ENCODE measurements at places on chromosomes 5 and 9.
A peak's percentile ranks its signal among the peaks of the same experiment; 100 is the strongest.

GRCh38 chr5:125870256-125870655 is 553.0 kb upstream of the GRAMD2B start:
- DNase-seq, result peak; percentile 80

- DNase-seq, result peak; percentile 51
Observed at GRCh38 chr5:103475629-103476240, 86.9 kb downstream of the NUDT12 start.

DNA sequence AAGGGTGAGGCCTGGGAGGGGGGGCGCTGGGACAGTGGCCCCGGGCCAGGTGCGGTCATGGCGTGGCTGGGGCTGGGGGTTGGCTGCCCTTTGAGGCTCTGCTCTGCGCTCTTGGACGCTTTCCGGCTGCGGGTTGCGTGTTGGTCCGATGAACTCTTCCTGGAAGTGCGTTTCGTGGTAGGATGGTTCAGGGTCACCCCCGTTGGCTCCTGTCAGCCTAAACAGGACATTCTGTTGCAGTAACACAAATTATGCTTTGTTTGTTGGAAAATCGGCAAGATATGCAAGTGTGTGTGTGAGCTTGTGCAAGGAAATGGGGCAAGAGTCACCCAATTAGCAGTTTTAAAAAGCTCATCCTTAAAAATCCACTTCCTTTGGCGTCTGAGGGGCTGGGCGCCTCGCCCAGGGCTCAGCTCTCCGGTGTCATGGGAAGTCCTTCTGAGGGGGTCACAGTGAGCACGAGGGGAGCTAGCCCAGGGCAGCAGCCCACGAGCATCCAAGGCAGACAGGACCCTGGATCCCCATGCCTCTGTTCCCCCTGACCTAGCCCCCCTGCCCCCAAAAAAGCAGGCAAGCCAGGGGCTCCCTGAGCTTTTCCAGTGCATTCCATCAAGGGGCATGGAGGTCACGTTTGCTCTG is 22.2 kb upstream of the RNU6ATAC start:
- no peak for DNase-seq

- DNase-seq, result peak; percentile 2
Observed at GRCh38 chr5:155532621-155533311, 519.2 kb downstream of the KIF4B start.

DNA sequence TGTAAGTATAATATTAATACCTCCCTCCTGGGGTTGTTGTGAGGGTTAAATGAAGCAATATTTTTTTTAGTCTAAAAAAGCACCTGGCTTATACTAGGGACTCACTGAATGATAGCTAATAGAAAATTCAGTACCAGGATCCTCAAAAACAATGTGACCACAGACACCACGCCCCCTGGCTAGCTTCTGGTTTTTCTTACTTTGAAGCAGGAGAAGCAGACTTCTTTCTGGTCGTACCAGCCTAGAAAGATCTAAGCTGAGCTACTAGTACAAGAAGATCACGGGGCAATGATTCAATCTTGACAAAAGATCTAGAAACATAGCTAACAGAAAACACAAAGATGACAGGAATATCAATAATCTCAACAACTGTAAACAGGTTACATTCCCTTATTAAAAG is 218.5 kb upstream of the SLC30A5 start:
- no peak for DNase-seq

DNA sequence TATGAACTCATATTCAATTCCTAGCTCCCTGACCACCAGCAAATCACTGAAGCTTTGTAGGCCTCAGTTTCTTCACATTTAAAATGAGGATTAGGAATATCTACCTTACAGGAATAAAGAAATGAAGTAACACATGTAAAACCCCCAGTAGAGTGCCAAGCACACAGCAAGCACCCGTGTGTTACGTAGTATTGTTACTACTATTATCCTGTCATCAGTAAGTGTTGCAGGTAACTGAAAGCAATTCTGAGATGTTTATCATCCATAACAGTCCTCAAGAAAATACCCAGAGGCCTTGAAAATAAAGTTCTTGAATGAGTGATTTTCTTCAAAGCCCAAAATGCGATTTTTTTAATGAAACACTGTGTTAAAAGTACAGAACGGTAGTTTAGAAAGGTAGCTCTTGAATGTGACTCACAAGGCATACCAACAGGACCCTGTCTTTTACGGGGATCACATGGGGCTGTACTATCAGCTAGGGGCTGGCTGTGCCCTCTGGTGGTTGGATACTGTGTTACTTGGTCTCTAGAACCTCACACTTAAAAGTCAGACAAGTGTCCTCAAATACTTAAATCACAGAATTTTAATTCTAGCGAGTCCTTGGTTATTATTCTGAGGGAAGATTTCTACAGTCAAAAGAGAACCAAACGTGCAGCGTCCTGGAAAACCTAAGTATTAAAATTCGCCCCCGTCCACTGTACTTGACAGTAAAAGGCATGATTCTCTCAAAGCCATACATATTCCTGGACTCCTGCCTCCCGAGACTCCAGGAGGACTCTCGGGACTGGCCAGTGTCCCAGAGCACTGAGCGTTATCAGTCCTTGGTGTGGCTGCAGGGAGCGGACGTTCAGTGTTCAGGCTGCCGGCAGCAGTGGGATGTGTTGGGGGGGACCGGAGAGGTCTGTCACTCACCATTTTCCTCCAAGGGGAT is 725 bp downstream of the NDUFB6 start:
- peak; percentile 66 for DNase-seq

DNA sequence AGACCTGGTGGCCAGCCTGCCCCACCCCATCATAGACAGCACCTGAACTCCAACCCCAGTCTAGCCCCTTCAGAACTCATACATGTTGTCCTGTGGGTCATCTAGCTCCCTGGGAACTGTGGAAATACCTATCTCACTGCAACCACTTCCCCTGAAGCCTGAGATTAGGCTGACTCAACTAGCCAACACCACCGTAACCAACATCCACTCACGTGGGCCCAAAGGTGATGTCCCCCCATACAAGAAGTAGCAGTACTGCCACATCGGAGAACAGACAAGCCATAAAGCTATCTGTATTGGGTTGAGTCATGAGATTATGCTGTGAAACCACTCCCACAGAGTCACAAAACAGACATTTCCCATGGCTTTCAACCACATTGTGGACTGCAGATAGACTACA is 46.6 kb downstream of the OSMR start:
- no peak for DNase-seq

GRCh38 chr9:28293369-28294090 is 720.2 kb upstream of the C9orf72 start:
- no peak for DNase-seq

GRCh38 chr5:7852542-7852941 is 1.6 kb upstream of the CFAP90 start:
- DNase-seq, result peak; percentile 9

GRCh38 chr9:86941197-86941596 is 6.1 kb downstream of the GAS1 start:
- DNase-seq, result no peak

GRCh38 chr5:68306361-68307014 is 90.9 kb downstream of the PIK3R1 start:
- no peak for DNase-seq

- peak; percentile 21 for DNase-seq
Observed at GRCh38 chr9:31119890-31120454, 1264.5 kb upstream of the ACO1 start.
